ENCODE measurements at places on chromosomes 16 and 17.

GRCh38 chr17:2995886-2996809 lies 67.3 kb downstream of the OR1D5 start:
- no peaks in the 10 kb centered on the region for H3K27me3 ChIP-seq
- H3K4me1 ChIP-seq, result no peaks in the 10 kb centered on the region
- H3K4me3 ChIP-seq, result no peak overlapping the region
- no peak for DNase-seq
- H3K36me3 ChIP-seq, result peaks cover 5% of the 10 kb centered on the region

- H3K27me3 ChIP-seq, result no peaks in the 10 kb centered on the region
- H3K4me3 ChIP-seq, result no peak overlapping the region
- H3K36me3 ChIP-seq, result peaks cover 20% of the 10 kb centered on the region
- H3K27ac ChIP-seq, result peak overlapping the region; percentile 6
- peaks cover 33% of the 10 kb centered on the region for H3K4me1 ChIP-seq
- no peak for DNase-seq
These were observed 16.5 kb downstream of the DCUN1D3 start for GRCh38 chr16:20883554-20884239.

- H3K27ac ChIP-seq, result no peak overlapping the region
- H3K27me3 ChIP-seq, result no peaks in the 10 kb centered on the region
- H3K4me1 ChIP-seq, result no peaks in the 10 kb centered on the region
- no peaks in the 10 kb centered on the region for H3K36me3 ChIP-seq
These were observed 342.0 kb downstream of the SOX9 start for GRCh38 chr17:72462814-72463213.

- H3K27ac ChIP-seq, result no peak overlapping the region
- H3K36me3 ChIP-seq, result peaks cover 26% of the 10 kb centered on the region
- H3K4me1 ChIP-seq, result no peaks in the 10 kb centered on the region
- no peaks in the 10 kb centered on the region for H3K27me3 ChIP-seq
These were observed 9.9 kb downstream of the PSME3IP1 start for GRCh38 chr16:57175896-57176295.

DNA sequence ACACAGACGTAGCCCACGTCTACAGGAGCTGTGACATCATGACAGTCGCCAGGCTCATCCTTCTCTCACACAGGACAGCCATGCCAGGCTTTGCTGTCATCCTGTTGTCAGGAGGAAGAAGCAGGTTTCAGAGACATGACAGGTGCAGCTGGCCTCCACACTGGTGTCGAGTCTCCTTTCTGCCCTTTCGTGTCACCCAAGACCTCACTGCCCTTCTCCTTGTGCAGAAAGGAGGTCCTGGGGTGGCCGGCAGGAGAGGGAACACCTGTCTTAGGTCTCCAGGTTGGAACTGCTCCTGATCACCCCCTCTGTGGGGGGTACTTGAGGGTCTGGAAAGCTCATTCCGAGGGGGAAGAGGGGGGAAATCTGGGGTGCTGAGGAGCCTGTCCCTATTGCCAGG lies 41.6 kb upstream of the IRF8 start:
- H3K27ac ChIP-seq, result no peak overlapping the region
- peaks cover 45% of the 10 kb centered on the region for H3K27me3 ChIP-seq
- H3K36me3 ChIP-seq, result no peaks in the 10 kb centered on the region
- no peak for DNase-seq
- H3K4me1 ChIP-seq, result no peaks in the 10 kb centered on the region

GRCh38 chr16:48356633-48357376 lies 28.4 kb downstream of the SIAH1 start:
- H3K27me3 ChIP-seq, result no peaks in the 10 kb centered on the region
- no peak for DNase-seq
- H3K27ac ChIP-seq, result no peak overlapping the region
- H3K36me3 ChIP-seq, result peaks cover 34% of the 10 kb centered on the region
- H3K4me1 ChIP-seq, result peaks cover 15% of the 10 kb centered on the region
- no peak overlapping the region for H3K4me3 ChIP-seq

GRCh38 chr17:57259306-57259705 lies 3.0 kb downstream of the MSI2 start:
- peaks cover 59% of the 10 kb centered on the region for H3K36me3 ChIP-seq
- H3K4me3 ChIP-seq, result peak overlapping the region; percentile 94
- DNase-seq, result no peak
- H3K4me1 ChIP-seq, result peaks cover 71% of the 10 kb centered on the region
- H3K27ac ChIP-seq, result peak overlapping the region; percentile 49

- H3K27ac ChIP-seq, result peak overlapping the region; percentile 55
- H3K4me1 ChIP-seq, result peaks cover 56% of the 10 kb centered on the region
- peak overlapping the region; percentile 65 for H3K4me3 ChIP-seq
- no peaks in the 10 kb centered on the region for H3K36me3 ChIP-seq
These were observed 9.9 kb downstream of the CMTM2 start for GRCh38 chr16:66588981-66589713.

- H3K4me3 ChIP-seq, result no peak overlapping the region
- H3K4me1 ChIP-seq, result peaks cover 66% of the 10 kb centered on the region
- no peaks in the 10 kb centered on the region for H3K27me3 ChIP-seq
- DNase-seq, result no peak
These were observed 13.9 kb downstream of the ZFPM1 start for GRCh38 chr16:88466949-88467348.

DNA sequence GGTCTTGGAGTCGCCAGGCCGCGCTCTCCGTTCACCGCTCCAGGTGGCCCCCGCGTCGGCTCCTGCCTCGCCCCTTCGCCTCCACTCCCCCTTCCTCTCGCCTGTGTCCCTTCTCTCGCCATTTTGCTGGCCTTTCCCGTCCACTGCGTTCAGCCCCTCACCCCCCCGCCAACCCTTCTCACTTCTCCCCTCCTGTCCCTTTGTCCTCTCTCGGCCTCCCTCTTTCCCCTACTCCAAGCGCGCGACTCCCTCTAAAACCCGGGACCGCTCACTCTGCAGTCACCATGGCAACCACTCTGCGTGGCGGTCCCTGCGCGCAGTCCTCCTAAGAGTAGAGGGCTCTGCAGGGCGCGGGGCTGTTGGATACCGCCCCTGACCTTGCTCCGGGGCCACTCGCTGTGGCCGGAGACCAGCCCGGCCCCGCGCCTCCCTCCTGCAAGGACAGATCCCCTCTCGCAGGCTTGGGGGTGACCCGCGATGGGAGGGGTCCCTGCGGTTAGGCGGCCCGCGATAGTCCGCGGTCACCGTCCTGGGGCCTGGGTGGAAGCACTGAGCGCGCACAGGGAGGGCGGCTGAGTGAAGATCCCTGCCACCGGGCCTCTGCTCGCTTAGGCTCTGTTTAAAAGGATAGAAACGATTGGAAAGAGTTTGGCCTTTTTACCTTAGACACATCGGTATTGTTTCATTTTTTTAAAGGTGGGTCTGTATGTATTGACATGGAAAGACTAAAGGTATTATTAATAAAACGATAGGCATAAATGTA lies 454 bp downstream of the CCDC40 start:
- DNase-seq, result peak; percentile 56
- H3K4me3 ChIP-seq, result peak overlapping the region; percentile 79
- H3K4me1 ChIP-seq, result peaks cover 11% of the 10 kb centered on the region

DNA sequence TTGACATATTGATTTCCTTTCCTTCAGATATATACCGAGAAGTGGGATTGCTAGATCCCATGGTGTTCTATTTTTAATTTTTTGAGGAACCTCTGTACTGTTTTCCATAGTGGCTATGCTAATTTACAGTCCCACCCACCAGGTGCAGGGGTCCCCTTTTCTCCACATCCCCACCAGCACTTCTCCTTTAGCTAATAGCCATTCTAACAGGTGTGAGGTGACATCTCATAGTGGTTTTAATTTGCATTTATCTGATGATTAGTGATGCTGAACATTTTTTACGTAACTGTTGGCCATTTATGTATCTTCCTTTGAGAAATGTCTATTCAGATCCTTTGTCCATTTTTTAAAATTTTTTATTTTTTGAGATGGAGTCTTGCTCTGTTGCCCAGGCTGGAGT lies 93.9 kb downstream of the SDR42E1 start:
- no peaks in the 10 kb centered on the region for H3K27me3 ChIP-seq
- no peaks in the 10 kb centered on the region for H3K36me3 ChIP-seq
- no peak for DNase-seq
- no peak overlapping the region for H3K4me3 ChIP-seq

- H3K27ac ChIP-seq, result peak overlapping the region; percentile 98
- peak; percentile 72 for DNase-seq
- peaks cover 17% of the 10 kb centered on the region for H3K36me3 ChIP-seq
These were observed 307 bp downstream of the CDYL2 start for GRCh38 chr16:80804056-80804525.

DNA sequence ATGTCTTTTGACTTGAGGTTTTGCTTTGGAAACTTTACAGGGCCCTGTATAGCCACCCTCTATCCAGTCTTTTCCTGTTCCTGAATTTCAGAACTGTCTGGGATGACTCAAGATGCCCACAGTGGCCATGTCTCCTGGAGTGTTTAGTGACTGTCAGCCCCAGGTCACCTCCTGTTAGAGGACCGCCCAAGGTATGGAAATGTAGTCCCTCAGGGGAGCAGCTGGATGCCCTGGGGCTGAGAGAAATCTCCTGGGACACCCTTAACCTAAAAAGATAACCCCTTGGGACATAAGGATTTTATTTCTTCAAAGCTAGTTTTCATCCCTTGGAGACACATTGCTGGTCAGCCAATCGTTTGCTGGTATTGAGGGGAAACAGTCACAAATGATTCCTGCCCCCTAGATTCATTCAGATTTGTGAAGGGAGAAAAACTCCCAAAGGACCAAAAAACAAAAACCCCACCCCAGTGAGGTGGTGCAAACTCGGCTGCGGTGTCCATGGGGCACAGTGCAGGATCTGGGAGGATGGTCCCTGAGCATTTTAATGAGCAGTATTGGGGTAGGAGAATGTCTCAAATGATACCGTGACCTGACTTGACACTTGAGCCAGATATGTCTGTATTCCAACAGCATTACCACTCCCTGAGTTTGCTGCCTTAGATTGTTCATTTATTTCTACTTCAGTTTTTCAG lies 1.7 kb downstream of the ZNF267 start:
- H3K27me3 ChIP-seq, result no peaks in the 10 kb centered on the region
- DNase-seq, result no peak
- H3K4me3 ChIP-seq, result peak overlapping the region; percentile 86
- peaks cover 86% of the 10 kb centered on the region for H3K4me1 ChIP-seq
- peak overlapping the region; percentile 95 for H3K27ac ChIP-seq
